ENCODE measurements at places on chromosomes 6 and 20. TPM values are rescaled to one million over a fixed set of nuclear protein-coding genes. Genes with fewer than 3 reads are reported as not detected.
A peak's percentile ranks its signal among the peaks of the same experiment; 100 is the strongest.

GTSF1L gene
- total RNA-seq, result not detected

VIP gene
- total RNA-seq, result not detected

DEFB114 gene
- total RNA-seq, result not detected

GRCh38 chr6:166366921-166367320, 15.8 kb downstream of the MPC1 start:
- no peak for DNase-seq

DNA sequence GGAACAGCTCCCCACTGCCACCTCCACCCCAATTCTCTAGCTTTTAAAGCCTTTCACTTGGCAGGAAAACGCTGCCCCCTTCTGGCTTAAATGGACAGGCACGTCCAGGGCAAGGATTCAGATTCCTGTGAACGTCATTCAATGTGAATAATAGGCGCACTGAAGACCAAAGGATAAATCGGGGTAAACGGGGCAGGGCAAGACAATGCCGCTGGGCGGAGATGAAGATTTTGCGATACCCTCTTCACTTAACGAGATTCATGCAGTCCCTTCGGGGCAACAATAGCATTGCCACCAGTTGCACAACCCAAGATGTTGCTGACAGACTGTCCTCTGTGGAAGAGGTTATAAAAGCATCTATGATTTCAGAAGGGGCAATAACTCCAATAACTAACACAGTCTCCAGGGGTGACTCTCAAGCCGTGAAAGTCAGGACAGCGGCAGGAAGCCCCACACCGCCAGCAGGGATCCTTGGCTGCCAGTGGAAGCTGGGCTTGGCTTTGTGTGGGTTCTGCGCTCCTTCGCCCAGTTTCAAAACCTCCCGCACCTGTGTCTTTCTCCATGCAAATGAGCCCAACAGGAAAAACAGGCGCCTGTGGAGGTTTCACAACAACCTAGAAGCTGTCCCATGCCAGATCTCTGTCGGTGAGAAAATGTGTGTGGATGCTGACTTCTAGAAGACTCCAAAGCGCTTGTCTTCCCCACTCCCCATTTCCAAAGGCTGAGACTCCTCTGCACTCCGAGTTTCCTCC, 291.8 kb downstream of the BMP7 start:
- DNase-seq, result no peak

DNA sequence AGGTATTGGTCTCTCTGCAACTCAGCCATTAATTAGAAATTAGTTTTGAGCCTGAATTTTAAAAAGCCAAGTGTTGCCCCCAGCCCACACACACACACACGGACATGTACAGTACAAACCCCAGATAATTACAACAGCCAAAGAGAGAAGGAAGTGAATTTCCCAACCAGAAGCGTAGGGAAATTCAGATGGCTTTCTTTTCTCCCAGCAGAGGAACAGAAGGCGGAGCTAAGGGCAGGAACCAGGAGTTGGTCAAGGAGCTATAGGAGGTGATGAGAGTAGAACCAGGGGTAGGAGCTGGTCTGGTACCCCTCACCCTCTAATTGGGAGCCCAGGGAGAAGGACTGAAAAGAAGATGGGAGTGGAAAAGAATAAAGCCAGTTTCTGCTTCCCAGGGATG, 3.9 kb upstream of the ZBTB9 start:
- DNase-seq, result no peak

DNA sequence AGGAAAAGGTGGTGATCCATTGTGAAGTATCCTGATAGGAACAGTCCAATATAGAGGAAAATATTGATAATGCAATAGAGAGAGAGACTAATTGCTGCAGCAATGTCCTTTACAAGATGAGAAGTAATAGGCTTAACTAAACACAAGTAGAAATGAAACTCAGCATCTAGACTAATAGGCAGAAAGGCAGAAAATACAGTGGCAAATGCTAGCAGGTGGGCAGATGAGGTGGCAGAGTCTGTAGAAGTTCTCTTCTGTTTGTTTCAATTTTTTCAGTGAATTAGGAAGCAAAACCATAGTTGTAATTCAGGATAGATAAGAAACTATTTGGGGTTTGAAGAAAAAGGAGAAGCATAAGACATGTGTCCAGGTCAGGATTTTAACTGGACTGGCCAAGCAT, 236.7 kb upstream of the HS3ST5 start:
- DNase-seq, result no peak

- DNase-seq, result no peak
Observed at GRCh38 chr20:62536871-62537401, 61.1 kb upstream of the GATA5 start.

DNA sequence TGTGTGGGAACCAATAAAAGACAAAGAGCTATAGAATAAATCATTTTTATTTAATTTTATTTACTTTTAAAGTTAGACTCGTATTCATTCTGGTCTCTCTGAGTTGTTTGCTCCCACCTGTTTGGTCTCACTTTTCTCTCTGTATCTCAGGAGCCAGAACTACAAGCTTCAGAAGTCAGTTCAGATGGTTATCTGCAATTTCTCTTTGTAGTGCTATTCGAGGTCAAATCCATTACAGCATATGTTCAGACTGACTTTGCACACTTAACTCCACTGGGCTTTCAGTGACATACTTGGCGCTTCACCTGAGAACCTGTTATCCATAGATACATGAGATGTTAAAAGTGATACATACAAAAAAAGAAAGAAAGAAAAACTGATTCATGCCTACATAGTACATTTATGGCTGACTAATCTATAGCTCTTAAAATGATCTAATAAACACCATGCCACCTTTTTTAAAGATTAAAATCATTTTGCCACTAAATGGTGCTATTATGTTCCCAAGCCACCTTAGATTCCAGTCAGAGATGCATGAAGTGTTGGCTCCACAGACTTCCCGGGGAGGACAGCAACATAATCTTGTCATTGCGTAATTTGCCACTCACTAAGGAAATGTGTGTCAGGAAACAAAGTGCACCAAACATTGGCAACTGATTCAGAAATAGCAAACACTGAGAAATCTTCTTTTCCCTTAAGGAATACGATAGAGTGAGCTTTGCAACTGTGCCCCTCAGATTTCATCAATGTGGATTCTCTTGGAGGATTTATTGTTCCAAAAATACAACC, 396.7 kb downstream of the HACE1 start:
- no peak for DNase-seq

GRCh38 chr6:94636780-94637385, 940.5 kb upstream of the MANEA start:
- no peak for DNase-seq

DNA sequence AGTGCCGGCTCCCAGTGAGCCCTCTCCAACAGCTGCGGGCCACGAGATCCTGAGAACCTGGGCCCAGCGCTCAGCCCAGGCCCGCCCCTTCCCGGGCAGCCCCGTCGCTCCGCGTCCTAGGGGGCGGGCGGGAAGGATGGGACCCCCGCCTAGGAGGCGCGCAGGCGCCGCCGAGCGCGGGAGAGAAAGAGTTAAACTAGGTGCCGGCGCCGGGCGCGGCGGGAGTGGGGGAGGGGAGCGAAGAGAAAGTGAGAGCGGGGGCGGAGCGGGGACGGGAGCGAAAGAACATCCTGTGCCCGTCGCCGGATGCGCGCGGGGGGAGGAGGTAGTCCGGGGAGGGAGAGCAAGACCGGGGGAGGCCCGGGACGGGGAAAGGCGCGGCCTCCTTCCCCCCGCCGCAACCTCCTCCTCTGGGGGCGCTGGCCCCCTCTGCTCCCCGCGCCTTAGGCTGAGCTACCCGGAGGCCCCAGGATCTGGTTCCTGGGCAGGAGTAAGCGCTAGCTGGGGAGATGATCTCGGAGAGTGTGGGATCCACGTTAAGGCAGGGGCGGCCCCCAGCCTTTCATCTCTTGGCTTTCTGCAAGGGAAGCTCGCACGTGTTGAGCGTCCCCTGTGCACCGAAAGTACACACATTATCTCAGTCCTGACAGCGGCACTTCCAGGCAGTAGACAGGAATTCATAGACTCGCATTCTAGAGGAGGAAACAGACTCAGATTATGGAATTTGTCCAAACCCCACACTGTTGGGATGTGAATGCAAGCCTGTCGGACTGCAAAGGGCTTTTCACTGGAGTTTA, 4.9 kb upstream of the ARMC12 start:
- DNase-seq, result peak; percentile 89

- DNase-seq, result no peak
Observed at GRCh38 chr6:22825210-22825609, 255.8 kb downstream of the HDGFL1 start.

DNA sequence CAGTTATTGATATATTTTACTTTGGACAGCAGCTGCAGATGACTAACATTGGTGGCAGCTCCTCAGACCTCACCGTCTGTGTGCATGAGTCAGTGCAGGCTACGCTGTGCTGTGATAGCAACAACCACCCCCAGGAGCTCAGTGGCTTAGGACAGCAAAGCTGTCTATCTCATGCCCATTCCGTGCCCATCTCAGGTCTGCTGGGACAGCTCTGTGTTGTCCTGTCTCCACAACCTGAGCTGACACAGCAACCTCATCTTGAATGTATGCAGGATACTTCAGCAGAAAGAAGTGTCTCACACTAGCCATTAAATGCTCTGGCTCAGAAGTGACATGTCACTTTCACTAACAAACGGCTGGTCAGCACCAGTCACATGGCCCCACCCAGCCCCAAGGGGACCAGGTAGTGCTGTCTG, 47.7 kb downstream of the BANF2 start:
- DNase-seq, result no peak
